ENCODE measurements at places on chromosomes 2 and 18. TPM values are rescaled to one million over a fixed set of nuclear protein-coding genes. Genes with fewer than 3 reads are reported as not detected.
A peak's percentile ranks its signal among the peaks of the same experiment; 100 is the strongest.

DNA sequence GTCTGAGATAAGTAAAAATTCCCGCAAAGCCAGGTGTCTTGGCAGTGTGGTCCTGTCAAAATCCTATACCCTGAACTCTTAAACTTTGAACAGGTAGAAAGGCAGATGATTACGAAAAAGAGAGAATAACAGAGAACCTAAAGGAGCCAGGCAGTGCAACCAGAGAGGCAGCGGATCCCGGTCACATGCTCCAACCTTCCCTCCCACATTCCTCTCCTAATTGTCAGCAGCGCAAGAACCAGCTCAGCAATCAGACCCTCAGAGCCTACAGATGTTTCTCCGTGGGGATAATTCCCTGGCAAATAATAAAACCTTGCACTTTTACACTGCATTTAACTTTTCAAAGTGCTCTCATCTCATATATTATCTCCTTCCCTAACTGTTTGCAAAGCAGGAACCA, 124.8 kb downstream of the EPHA4 start:
- peak; percentile 35 for DNase-seq
- no peak overlapping the region for H3K27ac ChIP-seq
- H3K4me1 ChIP-seq = no peaks in the 10 kb centered on the region
- H3K27me3 ChIP-seq = no peaks in the 10 kb centered on the region

- no peaks in the 10 kb centered on the region for H3K27me3 ChIP-seq
- peaks cover 31% of the 10 kb centered on the region for H3K4me1 ChIP-seq
- peaks cover 22% of the 10 kb centered on the region for H3K36me3 ChIP-seq
- peak overlapping the region; percentile 82 for H3K27ac ChIP-seq
- no peak for DNase-seq
- H3K4me3 ChIP-seq = no peak overlapping the region
Measured at GRCh38 chr2:127542231-127542630, 6.7 kb downstream of the MYO7B start.

GRCh38 chr2:168322325-168323007, 75.1 kb upstream of the STK39 start:
- DNase-seq = no peak
- no peaks in the 10 kb centered on the region for H3K36me3 ChIP-seq
- H3K4me3 ChIP-seq = no peak overlapping the region
- H3K27me3 ChIP-seq = no peaks in the 10 kb centered on the region

DNA sequence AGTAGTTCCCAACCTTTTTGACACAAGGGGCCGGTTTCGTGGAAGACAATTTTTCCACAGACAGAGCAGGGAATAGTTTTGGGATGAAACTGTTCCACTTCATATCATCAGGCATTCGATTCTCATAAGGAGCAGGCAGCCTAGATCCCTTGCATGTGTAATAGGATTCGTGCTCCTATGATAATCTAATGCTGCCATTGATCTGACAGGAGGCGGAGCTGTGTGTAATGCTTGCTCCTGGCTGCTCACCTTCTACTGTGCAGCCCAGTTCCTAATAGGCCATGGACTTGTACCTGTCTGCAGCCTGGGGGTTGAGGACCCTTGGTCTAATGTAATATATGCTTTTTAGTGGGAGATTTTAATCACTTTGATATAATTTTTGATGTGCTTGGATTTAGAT, 188.7 kb upstream of the KLHL14 start:
- no peak overlapping the region for H3K4me3 ChIP-seq
- no peaks in the 10 kb centered on the region for H3K36me3 ChIP-seq
- H3K4me1 ChIP-seq = no peaks in the 10 kb centered on the region
- H3K27ac ChIP-seq = no peak overlapping the region
- no peaks in the 10 kb centered on the region for H3K27me3 ChIP-seq

- H3K27me3 ChIP-seq = no peaks in the 10 kb centered on the region
- no peak overlapping the region for H3K4me3 ChIP-seq
- H3K36me3 ChIP-seq = no peaks in the 10 kb centered on the region
Measured at GRCh38 chr2:113966832-113967231, 76.9 kb downstream of the ACTR3 start.

GRCh38 chr2:148999451-148999921, 39.0 kb upstream of the LYPD6B start:
- peaks cover 3% of the 10 kb centered on the region for H3K4me1 ChIP-seq
- no peaks in the 10 kb centered on the region for H3K36me3 ChIP-seq
- peak overlapping the region; percentile 26 for H3K27ac ChIP-seq

DNA sequence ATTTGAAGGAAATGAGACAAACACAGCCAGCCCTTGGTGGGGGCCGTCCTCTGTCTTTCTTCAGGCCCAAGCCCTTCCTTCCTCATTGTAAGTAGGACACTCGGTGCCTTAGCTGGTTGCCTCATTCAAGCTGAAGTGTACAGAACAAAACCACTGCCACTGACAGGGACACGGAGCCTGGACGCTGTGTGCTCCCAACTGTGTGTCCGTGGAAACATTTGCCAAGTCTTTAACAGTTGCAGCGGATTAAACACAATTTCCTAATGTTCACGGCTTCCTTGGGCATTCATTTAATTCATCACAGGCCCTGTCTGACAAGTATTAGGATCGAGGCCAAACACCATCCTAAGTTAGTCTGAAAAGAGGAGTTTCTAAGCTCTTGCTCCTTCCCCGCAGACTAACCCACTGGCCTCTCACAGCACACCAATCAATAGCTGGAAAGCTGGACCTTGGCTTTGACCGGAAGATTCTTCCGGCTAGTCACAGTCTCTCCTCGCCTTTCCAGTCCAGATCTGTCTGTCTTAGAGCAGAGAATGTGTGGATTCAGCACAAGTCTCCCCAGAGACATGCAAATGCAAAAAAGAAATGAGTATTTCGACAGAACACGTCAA, 68.7 kb upstream of the ACSL3 start:
- peaks cover 11% of the 10 kb centered on the region for H3K4me1 ChIP-seq
- no peak for DNase-seq
- H3K27me3 ChIP-seq = no peaks in the 10 kb centered on the region
- H3K27ac ChIP-seq = no peak overlapping the region

DNA sequence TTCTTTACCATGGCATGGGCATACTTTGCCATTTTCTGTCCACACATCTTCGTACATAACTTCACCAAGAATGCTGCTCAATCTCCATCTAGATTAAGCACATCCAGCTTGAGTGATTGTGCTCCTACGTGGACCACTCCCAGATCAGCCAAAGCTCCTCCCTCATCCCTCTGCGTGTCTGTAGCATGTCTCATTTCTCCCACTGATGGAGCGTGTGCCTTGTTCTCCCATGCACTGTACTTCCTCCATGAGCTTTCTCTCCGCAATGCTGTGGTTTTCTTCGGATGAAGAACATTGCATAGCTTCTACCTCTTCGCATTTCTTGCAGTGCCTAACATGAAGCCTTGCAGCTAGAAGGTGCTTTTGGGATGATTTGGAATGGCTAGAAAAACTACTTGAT, 13.5 kb downstream of the CCL20 start:
- H3K4me1 ChIP-seq = peaks cover 12% of the 10 kb centered on the region
- DNase-seq = no peak
- no peak overlapping the region for H3K4me3 ChIP-seq
- no peak overlapping the region for H3K27ac ChIP-seq

DNA sequence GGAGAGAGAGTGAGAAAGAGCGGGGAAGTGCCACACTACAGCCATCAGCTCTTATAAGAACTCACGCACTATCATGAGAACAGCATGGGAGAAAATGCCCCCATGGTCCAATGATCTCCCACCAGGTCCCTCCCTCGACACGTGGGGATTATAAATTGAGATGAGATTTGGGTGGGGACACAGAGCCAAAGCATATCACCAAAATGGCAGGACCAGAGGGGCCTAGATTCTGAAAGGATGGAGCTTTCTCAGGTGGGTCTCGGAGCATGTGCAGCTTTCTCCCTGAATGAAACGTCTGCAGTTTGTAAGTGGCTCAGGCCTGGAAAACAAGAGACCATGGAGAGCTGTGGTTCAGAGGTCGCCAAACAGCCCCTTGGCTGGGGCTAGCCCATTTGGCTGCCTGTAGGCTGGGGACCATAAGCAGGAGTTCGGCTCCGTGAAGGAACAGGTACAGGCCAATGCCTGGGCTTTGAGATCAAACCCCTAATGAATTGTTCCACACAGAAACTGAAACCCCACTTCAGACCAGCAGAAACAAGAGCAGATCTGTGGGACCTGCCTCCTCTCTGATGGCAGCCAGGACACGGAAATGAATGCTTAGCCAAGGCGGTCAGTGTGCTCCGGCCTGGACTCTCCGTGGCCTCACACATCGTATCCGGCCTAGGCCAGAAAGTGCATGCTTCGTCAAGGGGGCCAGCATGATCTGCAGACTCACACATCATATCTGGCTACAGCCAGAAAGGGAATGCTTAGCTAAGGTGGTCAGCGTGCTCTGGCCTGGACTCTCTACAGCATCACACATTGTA, 111.2 kb upstream of the TMEM18 start:
- H3K27me3 ChIP-seq = no peaks in the 10 kb centered on the region
- DNase-seq = no peak
- no peaks in the 10 kb centered on the region for H3K4me1 ChIP-seq
- H3K27ac ChIP-seq = no peak overlapping the region
- H3K36me3 ChIP-seq = no peaks in the 10 kb centered on the region

GRCh38 chr2:25586726-25587144, 86.6 kb downstream of the DTNB start:
- no peaks in the 10 kb centered on the region for H3K36me3 ChIP-seq
- no peak for DNase-seq
- H3K27ac ChIP-seq = no peak overlapping the region
- no peak overlapping the region for H3K4me3 ChIP-seq

DNA sequence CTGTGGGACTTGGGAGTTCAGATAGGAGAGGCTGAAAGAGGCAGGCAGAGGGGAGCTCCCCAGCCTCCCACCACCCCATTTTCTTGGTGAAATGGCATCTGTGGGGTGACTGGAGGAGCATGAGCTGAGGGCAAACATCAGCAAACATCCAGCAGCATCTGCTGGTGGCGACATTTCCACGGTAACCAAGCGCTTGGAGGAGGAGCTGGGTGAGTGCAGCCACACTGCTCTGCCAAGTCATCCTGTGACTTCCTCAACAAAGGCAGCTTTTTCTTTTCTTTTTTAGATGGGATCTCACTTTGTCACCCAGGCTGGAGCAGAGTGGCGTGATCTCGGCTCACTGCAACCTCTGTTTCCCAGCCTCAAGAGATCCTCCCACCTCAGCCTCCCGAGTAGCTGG, 5.6 kb downstream of the TXNL4A start:
- peaks cover 26% of the 10 kb centered on the region for H3K36me3 ChIP-seq
- no peak for DNase-seq
- H3K4me1 ChIP-seq = peaks cover 7% of the 10 kb centered on the region

DNA sequence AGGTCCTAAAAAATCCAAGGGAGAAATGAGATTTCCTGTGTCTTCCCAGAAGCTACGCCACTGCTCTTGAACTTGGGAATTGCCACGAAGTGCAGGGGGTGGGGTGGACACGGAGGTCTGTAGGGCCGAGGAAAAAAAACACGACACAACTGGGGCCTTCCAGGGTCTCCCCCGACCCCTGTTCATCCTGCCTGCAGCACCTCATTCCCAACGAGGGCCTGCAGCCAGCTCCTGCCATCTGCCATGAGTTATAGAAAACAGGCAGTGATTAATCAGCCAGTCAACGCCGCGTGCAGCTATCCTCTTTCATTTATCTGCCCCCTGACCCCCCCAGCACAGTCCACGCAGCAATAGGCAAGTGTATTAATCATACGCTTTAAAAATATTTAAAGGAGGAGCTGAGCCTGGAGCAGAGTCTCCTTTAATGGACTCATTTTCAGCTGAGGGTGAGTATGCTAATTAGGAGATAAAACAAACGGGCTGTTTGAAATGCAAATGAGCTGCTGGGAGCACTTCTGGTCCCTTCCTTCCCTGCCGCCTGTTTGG, 209.9 kb downstream of the TFCP2L1 start:
- peak; percentile 41 for DNase-seq
- H3K36me3 ChIP-seq = no peaks in the 10 kb centered on the region
- no peak overlapping the region for H3K27ac ChIP-seq
- H3K27me3 ChIP-seq = peaks cover 86% of the 10 kb centered on the region
- H3K4me1 ChIP-seq = peaks cover 12% of the 10 kb centered on the region
- H3K4me3 ChIP-seq = no peak overlapping the region

DNA sequence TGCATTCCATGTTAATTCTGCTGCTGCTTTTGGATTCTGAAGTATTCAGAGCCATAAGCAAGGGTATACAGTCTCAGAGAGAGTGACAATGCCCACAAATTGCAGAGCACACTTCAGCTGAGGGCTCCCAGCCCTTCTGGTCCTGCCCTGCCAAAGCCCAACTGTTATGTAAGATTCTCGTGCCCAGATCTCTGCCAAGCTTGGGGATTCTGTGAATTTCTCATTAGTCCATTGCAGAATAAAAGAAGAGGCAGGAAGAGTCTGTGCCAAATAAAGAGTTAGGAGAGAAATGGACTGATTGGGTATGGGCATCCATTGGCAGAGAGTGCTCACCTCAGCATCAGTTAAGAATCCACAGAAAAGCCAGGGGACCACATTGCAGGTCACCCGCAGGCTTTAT, 112.0 kb upstream of the PNPT1 start:
- no peaks in the 10 kb centered on the region for H3K36me3 ChIP-seq
- H3K4me1 ChIP-seq = no peaks in the 10 kb centered on the region
- no peak overlapping the region for H3K27ac ChIP-seq
- H3K4me3 ChIP-seq = no peak overlapping the region
- H3K27me3 ChIP-seq = no peaks in the 10 kb centered on the region
- DNase-seq = no peak

GRCh38 chr18:31678425-31678824, 6.0 kb downstream of the B4GALT6 start:
- peaks cover 38% of the 10 kb centered on the region for H3K4me1 ChIP-seq
- DNase-seq = no peak
- H3K27me3 ChIP-seq = no peaks in the 10 kb centered on the region
- H3K4me3 ChIP-seq = no peak overlapping the region
- H3K27ac ChIP-seq = no peak overlapping the region

- no peaks in the 10 kb centered on the region for H3K27me3 ChIP-seq
- no peak overlapping the region for H3K27ac ChIP-seq
- peaks cover 91% of the 10 kb centered on the region for H3K36me3 ChIP-seq
- DNase-seq = no peak
- H3K4me3 ChIP-seq = no peak overlapping the region
- H3K4me1 ChIP-seq = peaks cover 5% of the 10 kb centered on the region
Measured at GRCh38 chr2:10785260-10785659, 27.3 kb downstream of the PDIA6 start.

- no peak overlapping the region for H3K27ac ChIP-seq
- no peak overlapping the region for H3K4me3 ChIP-seq
- H3K36me3 ChIP-seq = no peaks in the 10 kb centered on the region
- DNase-seq = peak; percentile 47
- no peaks in the 10 kb centered on the region for H3K4me1 ChIP-seq
- H3K27me3 ChIP-seq = no peaks in the 10 kb centered on the region
Measured at GRCh38 chr2:99881901-99882591, 260.3 kb downstream of the AFF3 start.

DNA sequence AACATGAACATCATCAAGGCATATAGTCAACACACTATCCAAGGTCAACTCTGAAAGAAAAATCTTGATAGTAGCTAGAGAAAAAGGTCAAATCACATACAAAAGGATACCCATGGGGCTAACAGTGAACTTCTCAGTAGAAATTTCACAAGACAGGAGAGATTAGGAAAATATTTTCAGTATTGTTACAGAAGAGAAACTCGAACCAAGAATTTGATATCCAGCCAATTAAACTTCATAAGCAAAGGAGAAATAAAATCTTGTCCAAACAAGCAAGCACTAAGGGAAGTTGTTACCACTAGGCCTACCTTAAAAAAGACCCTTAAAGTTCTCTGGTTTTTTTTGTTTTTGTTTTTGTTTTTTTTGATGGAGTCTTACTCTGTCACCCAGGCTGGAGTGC, 242.5 kb downstream of the EXOC6B start:
- no peak overlapping the region for H3K4me3 ChIP-seq
- no peaks in the 10 kb centered on the region for H3K4me1 ChIP-seq
- no peak overlapping the region for H3K27ac ChIP-seq
- H3K27me3 ChIP-seq = no peaks in the 10 kb centered on the region
- H3K36me3 ChIP-seq = no peaks in the 10 kb centered on the region

GULP1 gene
- 33.3 TPM for polyA plus RNA-seq

AKAIN1 gene
- 0.12 TPM for polyA plus RNA-seq

DSC3 gene
- 3.4 TPM for polyA plus RNA-seq

PER2 gene
- 13.5 TPM for polyA plus RNA-seq

CD226 gene
- 1.6 TPM for polyA plus RNA-seq
